Right hindlimb (tissue), 1 donor: ENCODE measurements at places on chromosomes 5 and 9.

DNA sequence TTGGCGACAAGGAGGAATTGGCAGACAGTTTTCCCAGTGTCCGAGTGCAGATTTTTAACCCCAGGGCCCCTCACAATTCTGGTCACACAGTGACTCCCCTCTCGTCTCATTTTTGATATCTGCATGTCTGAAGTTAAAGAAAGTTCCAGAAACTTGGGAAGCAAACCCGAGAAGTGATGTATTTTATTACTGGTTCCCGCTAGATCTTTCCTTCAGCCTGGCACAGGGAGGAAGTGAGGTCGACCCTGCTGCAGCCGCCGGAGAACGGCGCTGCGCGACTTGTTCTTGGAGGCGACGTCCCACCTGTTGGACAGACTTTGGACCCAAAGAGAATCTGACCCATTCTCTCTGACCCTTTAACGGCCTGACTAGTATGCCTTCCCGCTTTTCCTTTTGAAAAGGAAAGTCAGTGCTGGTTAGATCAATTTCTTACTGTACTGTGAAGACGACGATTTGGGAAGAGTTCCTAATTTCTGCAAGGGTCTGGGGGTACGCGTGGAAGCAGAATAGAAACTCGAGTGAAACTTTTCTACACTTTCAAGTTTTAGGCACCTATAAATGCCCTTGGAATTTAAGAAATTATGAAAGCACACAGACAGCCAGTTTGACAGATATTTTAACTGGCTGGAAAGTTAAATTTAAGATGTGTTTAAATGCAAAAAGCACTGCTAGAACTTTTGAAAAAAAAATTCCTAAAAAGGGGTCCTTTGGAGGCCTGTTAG lies 744 bp downstream of the OTULIN start:
- peak; percentile 42 for DNase-seq

DNA sequence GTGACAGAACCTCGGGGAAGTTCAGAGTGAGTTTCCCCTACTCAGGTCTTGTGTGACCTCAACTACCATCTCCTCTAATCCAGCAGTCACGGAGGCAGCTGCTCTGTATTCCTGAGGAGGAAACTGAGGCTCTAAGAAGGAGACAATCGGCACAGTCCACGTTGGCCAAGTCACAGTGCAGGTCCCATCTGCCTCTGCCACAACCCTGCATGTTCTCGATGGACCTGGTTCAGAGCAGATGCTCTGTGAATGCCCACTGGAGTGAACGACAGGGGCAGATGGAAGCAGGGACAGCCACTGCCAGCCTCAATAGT lies 722 bp upstream of the ERGIC1 start:
- no peak for DNase-seq

DNA sequence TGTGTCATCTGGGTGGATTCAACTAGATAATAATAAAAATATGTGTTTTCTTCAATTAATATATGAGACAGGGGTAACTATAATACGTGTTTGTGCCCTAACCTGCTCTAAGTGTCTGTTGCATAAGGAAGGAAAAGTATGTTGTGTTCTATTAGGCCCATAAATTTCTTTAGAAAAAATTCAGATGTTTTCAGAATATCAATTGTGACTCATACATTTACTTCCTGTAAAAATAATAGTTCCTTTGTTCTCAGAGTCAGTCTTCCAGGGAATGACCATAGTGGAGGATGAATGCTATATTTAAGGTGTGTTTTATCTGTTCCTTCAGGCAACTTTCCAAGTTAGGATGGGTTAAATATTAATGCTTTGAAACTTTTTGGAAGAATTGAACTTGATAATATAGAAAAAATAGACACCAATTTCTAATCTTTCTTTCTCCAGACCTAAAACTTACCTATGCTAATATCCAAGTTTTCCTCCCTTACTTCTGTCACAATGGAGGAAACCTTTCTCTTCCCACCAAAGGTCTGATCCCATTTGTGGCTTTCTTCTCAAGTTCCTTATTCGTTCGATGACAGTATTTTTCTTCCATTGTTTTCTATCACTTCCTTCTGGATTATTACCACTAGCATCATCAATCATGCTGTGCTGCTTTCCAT lies 49.9 kb downstream of the ISL1 start:
- no peak for DNase-seq

DNA sequence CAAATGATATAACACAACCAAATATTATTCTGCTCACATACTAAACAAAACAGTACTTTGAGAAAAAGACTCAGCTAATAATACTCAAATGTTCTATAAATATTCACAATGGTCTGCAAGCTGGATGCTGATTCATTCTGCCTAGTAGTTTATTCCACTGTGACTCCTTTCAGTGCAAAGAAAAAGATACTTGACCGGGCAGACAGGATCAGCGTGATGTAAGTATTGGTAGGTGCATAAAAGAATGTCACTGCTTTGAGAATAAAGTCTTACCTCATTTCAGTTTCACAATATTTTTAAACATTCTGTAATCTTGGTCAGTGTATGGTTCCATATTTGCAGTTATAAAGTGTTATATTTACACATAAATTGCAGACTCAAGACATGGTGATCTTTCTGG lies 223.0 kb upstream of the NUDT12 start:
- DNase-seq = no peak

DNA sequence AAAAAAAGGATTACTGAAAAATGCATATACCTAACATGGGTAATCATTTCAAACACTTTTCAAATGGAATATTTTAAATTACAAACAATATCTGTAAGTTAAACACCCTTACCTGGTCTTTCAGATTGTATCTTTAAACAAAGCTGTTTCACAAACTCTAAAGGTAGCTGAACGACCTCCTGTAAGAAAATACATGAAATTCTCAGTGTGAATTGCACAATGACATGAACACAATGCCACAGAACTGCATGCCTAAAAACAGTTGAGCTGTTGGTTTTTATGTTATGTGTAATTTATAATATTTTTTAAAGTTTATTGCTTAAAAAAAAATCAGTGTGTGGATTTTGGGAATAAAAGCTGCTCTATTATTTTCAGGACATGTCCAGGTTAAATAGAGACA lies 17.5 kb downstream of the IPPK start:
- DNase-seq = no peak

DNA sequence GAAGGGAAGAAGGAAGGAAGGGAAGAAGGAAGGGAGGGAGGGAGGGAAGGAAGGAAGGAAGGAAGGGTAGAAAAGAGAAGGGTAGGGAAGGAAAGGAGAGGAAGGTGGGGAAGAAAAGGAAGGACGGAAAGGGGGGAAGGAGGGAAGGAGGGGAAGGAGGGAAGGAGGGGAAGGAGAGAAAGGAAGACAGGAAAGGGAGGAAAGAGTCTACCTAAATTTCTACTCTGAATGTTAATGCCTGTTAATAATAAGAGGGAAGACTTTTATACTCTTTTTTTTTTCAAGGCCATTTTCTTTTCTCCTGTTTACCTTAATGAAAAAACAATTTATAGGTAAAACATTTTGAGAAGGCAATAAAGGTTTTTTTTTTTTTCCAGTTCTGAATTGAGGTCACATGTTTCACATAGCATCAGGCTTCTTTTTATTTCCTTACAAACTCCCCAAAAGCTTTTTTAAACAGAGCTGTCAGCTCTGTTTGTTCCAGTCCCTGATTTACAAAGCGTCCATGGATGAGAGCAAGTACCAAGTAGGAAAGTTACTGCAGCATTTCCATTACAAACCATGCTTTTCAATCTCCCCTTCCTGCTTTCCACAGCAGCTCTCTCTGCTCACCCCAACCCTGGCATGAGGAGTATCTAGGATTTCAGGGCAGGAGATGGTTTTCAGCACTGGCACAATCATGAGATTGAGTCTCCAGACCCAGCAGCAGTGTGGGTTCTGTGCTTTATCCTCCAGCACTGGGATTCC lies 173.9 kb downstream of the GNAQ start:
- no peak for DNase-seq

DNA sequence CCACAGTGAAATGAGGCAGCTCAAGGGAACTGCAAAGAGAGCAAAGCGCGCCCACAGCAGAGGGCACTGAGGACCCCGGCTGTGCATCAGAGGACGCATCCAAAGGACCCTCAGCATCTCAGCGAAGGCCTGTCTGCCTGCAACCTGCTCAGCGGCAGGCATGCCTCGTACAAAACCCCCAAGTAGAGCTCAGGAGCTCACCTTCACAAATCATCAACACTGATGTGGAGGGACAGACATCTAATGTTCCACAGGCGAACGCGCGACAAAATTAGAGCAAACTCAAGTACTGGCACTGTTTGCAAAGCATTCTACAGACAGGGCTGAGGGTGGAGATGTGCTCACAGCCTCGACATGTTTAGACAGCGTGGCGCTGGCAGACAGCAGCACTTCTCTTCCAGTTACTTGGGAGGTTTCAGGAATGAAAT lies 81.0 kb downstream of the DCP2 start:
- no peak for DNase-seq

- no peak for DNase-seq
Observed at GRCh38 chr9:37675661-37676060, 24.9 kb downstream of the FRMPD1 start.
